ENCODE measurements at places on chromosomes 11 and 22.

GRCh38 chr22:41264408-41264941 is 21.5 kb downstream of the RANGAP1 start:
- DNase-seq: no peak

- DNase-seq: no peak
Measured at GRCh38 chr11:121248496-121248895, 44.1 kb upstream of the SC5D start.

DNA sequence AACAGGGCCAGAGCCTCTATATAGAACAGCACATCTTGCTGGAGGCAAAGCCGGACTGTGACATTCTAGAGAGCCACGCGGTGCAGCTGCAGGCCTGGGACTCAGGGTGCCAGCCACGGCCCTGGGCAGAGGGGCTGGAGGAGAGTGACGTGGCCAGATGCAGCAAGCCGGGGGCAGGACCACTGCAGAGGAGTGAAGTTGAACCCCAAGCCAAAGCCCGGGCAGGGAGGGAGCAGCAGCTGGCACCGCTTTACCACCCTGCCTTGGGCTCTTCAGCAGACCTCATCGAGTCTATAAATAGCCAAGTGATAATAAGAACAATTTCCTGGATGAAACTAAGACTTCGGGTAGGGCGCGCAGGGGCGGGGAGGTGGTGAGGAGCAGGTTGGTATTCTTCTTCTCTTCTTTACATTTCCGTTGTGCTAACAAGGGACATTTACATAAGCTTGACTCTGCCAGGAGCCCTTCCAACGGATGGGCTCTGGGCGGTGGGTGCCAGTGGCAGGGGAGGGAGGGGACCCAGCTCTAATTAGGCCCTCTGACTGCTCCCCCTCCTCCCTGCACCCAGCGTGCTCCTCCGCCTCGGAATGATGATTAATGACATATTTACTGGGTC is 110.2 kb downstream of the ST3GAL4 start:
- DNase-seq: no peak

DNA sequence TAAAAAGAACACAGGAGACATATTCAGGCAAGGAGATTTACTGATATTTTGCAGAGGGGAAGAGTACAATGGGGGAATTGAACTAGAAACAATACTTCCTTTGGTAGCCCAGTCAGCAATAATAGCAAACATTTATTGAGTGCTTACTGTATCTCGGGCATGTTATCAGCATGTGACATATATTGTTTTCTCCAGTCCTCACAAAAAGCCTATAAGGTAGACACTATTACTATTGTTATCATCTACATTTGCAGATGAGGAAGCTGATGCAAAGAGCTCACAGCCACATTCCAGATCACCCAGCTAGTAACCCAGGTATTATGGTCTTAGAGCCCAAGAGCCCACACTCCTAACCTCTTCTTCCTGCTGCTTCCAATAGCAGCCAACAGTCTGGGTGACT is 27.9 kb downstream of the NAV2 start:
- DNase-seq: no peak

DNA sequence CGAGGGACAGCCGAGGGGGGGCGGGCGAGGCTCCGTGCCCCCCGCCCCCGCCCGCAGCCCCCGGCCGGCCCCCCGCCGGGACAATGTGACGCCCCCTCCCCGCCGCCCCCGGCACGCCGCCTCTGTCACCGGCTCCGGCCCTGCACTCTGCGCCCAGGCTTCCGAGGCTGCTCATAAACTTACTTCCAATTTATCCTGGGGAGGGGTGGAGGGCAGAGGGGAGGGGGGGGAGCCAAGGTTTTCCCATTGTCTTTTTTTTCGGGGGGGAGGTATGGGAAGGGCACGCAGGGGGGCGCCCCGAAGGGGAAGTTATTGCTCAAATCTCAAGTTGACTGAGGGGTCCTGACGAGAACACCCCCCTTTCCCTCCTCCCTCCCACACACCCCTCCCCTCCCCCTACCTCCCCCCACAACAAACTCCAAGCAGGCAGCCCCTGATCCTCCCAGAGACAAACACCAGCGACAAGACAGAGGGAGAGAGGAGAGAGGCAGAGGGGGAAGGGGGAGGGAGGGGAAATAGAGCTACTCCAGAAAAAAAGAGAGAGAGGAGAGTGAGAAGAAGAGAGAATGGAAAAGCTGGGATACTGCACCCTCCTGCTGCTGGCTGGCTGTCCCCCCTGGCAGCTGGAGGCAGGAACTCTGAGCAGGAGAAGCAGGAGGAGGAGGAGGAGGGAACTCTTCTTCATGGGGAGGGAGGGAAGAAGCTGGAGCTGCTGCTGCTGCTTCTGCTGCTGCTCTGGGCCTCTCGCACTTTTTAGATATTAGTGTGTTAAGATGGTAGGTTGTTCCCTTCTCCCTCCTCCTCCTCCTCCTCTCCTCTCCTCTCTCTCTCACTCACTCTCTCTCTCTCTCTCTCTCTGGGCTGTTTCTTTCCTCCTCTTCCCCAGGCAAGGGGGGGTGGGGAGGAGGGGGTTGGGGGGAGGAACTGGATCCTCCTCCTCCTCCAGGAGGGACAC is 631 bp downstream of the PHF21A start:
- peak; percentile 42 for DNase-seq

- DNase-seq: peak; percentile 76
Measured at GRCh38 chr22:49934160-49934890, 15.9 kb downstream of the CRELD2 start.

GRCh38 chr22:20853236-20853660 is 5.4 kb downstream of the PI4KA start:
- DNase-seq: no peak

GRCh38 chr22:37904572-37905533 is 1.2 kb upstream of the MICALL1 start:
- no peak for DNase-seq

DNA sequence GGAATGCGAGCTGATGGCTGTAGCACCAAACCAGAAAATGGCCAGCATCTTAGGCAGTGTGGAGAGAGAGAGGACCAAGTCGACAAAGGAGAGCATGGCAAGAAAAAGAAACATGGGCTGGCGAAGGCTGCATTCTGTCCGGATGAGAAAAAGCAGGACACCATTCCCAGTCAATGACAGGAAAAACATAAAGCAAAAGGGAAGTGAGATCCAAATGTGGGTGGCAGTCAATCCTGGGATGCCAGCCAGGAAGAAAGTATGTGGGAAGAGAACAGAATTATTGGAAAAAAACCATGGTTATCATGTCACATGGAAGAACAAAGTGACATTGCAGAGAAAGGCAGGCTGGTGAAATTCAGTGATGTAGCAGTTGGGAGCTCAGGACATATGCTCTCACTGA is 36.9 kb upstream of the OR56A1 start:
- DNase-seq: no peak

DNA sequence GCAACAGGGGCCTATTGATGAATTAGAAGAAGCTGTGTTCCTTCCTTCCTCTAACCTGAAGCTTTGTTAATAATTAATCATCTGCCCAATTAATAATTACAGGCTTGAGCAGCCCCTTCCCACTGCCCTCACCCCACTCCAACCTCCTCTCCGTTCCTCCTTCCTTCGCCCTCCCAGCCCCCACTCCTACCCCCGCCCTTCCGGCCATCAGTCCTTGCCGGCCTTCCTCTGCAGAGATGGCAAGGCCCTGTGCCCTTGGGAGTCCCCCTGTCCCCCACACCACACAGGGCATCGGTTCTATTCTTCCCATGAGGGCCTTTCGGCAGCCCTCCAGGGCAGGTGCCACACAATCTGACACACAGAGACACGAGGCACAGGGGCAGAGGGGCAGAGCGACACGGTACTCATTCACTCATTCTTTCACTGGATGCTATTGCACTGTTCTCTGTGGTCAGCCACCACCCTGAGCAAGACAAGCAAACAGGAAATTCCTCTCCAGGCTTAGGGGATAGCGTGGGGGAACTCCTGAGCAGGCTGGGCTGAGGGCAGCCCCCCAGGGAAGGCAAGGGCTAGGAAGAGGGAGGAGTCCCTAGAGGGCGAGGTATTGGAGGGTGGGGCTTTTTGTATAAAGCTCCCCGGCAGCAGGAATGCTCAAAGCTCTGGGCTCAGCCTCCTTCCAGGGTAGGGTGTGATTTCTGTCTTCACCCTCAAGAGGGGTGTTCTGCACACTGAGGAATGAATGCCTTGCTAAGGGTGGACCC is 14.7 kb downstream of the MGAT3 start:
- DNase-seq: no peak

- no peak for DNase-seq
Measured at GRCh38 chr11:28674433-28675103, 566.4 kb downstream of the METTL15 start.

DNA sequence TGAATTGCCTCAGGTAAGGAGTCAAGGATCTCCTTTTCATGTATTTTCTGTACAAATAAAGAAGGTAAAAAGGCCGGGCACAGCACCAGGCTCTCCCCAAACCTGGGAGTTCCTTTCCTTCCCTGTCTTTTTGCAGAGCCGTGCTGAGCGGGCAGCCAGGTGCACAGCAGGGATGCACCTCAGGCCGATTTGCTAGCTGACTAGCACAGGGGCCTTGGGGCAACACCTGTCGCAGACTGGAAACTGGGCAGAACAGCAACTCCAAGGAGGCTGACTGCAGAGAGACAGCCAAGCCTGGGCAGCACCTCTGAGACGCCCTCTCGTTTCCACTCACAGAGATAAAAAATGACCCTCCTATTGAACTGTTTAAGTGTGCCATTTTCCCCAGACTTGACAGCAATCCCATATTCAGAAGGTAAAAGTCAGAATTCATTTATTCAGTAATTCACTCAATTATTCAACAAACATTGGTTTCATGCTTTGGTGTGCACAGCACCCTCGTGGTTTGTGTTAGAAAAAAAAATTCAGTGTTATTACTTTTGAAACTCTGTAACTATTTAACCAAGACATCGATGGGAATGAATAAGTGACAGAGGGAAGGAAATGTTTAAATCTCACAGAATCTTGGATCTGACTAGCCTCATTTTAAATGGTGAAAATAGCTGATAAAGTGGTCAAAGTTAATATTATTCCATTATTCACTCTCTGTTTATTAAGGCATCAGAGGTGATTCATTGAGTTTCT is 120.9 kb downstream of the GALNT18 start:
- DNase-seq: no peak

- DNase-seq: peak; percentile 51
Measured at GRCh38 chr11:66068154-66068821, 1.8 kb upstream of the PACS1 start.

GRCh38 chr11:25766332-25767015 is 565.5 kb upstream of the ANO3 start:
- no peak for DNase-seq

DNA sequence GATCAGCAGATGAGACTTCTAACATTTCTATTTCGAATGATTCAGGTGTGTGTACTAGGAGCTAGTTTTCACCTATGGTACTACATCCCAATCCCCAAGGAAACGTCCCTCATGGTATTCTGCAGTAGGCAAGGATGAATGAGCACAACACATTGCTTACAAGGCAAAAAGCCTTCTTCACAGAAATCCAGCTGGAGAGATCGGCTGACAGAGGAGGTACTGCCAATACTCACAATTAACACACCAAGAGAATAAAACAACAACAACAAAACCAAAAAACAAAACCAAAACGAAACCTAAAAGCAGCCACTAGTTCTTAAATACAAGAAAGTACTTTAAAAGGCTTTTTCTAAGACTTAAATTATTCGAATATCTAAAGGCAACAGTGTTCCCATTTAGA is 101.4 kb downstream of the PICALM start:
- DNase-seq: no peak

GRCh38 chr11:28763151-28763550 is 655.0 kb downstream of the METTL15 start:
- DNase-seq: no peak

GRCh38 chr11:5892908-5893307 is at the start of gene OR52E5:
Gene OR52E5 (plus strand): TSS chr11:5893208. CDS start chr11:5900777, 7,569 bp downstream.
- DNase-seq: no peak

GRCh38 chr11:35281169-35281688 is 138.1 kb downstream of the SLC1A2 start:
- no peak for DNase-seq

DNA sequence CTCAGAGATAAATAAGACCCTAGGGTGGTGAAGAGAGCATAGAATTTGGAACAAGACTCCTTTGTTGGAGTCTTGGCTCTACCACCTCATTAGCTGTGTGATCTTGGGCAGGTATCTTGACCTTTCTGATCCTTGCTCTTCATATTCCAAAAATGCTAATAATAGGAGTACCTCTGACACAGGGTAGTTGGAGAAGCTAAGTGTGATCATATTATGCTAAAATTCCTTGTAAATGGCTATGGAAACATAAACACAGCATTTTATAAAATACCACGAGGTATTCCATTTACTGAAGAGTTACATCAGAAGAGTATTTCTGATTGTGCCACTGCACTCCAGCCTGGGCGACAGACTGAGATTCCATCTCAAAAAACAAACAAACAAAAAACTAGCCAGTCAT is 9.4 kb downstream of the PTPRJ start:
- DNase-seq: no peak

DNA sequence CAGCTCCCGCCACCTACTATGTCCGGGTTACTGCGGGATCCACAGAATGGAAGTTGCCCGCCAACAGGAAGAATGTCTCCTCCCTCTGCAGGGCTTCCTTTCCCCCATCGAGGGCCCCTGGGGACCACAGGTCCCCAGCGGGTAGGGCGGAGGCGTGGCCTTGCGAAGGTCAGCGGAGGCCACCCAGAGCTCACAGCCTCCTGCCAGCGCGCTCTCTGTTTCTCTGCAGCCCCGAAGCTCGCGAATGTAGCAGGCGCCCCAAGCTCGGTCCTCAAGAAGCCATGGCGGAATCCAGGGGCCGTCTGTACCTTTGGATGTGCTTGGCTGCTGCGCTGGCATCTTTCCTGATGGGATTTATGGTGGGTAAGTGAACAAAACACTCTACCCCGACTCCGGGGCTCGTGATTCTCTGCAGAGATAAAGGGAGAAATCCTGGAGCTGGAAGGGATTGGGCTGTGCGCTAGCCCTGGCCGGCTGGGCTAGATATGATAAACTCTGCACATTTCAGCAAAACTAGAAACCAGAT is at the start of gene NAALAD2:
Gene NAALAD2, plus strand, starts transcription at position 186 of the 526 bp plus-strand sequence. Its CDS starts 96 bp downstream, at position 282.
- no peak for DNase-seq

DNA sequence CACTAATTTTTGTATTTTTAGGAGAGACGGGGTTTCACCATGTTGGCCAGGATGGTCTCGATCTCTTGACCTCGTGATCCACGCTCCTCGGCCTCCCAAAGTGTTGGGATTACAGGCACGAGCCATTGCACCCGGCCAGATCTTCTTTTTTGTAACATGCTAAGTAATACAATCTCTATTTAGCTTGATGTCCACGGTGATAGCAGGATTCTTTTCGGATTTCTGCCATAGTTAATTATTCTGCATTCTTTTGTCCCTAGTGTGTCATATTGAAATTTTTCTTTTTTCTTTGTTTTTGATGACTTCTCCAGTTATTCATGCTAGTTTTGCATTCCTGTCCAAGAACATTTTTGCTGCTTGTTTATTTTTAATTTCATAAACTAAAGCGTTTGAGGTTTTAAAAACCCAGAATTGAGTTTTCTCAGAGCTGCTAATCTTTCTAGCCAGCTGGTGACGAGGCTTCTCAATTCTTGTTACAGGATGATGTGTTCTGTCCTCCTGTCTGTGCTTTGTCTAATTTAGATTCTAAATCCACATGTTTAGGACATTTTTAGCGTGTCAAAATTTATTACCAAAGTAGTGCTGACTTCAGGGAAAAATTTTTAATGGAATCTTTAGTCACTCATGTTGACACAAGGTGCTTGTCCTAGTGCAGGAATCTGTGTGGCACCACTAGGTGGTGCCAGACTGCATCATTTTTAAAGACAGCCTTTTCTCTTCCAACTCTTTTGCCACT is 21.8 kb downstream of the NF2 start:
- DNase-seq: no peak
